Astrocyte of the cerebellum (primary cell): ENCODE measurements at places on chromosomes 4 and X.

DNA sequence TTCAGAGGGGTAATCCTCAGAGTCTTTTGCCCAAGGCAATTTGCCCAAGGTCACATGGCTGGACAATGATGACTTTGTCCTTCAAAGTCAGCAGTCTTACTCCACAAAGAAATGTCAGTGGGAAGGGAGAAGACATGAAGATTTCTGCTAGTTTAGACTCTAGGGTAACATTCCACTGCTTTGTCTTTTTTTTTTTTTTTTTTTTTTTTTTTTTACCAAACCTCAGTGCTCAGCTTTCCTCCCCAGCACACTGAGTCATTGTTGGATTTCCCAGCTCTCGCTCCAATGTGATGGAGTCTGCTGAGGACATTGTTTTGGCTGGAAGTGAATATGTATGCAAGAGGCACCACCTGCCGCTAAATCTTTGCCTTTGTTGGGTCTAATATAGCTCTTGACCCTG is 7.2 kb upstream of the C1QTNF7 start:
- peak; percentile 66 for DNase-seq

DNA sequence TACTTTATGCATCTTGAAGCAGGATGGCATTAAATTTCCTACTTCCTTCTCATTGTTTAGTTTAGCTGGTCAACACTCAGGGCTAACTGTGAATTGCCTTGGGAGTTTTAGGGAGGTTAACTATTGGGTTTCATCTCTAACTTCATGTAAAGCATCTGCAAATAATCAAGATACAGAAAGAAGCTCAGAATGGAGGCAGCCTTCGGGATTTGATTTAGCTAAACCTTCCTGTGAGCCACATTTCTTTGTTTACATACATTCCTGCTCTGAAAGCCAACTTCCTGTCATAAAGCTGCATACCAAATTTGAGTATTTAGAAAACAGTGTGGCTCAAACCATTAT is 131.7 kb upstream of the PCDH18 start:
- DNase-seq, result peak; percentile 43

GRCh38 chr4:98802770-98803198 is 126.1 kb downstream of the EIF4E start:
- DNase-seq, result no peak

GRCh38 chr4:176939445-176939844 is 146.7 kb upstream of the VEGFC start:
- no peak for DNase-seq

DNA sequence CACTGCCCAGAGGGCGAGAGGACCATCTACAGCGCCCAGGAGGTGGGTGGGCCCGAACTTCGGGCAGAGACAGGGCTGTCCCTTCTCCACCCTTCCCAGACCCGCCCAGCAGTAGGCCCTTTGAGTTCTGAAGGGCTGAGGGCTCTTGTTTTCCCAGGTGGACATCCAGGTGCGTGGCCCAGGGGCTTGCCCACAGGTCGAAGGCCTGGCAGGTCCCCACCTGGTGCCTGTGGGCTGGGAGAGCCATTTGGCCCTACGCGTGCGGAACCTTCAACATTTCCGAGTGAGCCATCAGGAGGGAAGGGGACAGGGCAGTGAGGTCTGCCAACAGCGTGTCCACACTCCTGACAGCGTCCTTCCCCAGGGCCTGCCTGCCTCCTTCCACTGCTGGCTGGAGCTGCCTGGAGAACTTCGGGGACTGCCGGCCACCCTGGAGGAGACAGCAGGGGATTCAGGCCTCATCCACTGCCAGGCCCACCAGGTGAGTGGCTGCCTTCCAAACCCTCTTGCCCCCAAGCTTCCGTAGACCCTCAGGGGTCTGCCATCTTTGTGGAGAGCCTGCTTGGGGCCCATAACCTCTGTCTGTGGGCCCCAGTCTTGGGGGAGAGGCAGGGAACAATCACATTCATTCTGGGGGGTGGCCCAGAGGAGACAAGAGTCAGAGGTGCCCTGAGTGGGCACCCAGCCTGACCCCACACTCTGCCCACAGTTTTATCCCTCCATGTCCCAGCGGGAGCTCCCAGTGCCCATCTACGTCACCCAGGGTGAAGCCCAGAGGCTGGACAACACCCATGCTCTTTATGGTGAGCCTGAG is 6.8 kb downstream of the PLXNB3 start:
- DNase-seq, result no peak

- no peak for DNase-seq
Observed at GRCh38 chr4:81504112-81505003, 32.7 kb upstream of the RASGEF1B start.

- no peak for DNase-seq
Observed at GRCh38 chr4:104905546-104905945, 241.1 kb upstream of the TET2 start.

- no peak for DNase-seq
Observed at GRCh38 chrX:47273011-47273730, 40.4 kb downstream of the USP11 start.

DNA sequence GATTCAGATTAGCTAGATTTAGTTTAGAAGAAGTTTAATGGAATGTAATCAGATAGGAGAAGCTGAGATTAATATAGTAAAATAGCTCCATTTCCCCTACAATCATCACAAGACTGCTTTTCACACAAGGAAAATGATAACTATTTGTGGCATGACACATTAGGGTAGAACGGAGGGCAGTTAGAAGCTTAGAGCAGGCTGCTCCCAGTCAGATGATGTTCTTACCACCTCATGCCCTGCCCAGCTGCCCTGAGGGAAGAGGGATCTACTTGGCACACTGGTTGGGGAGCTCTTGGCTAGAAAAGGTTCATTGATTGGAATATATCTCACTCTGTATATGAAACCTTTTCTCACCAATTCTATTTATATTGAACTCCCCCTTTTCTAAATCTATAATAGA is 180.7 kb upstream of the IL15 start:
- DNase-seq, result no peak

- peak; percentile 34 for DNase-seq
Observed at GRCh38 chr4:35934320-35934981, 309.9 kb downstream of the ARAP2 start.

DNA sequence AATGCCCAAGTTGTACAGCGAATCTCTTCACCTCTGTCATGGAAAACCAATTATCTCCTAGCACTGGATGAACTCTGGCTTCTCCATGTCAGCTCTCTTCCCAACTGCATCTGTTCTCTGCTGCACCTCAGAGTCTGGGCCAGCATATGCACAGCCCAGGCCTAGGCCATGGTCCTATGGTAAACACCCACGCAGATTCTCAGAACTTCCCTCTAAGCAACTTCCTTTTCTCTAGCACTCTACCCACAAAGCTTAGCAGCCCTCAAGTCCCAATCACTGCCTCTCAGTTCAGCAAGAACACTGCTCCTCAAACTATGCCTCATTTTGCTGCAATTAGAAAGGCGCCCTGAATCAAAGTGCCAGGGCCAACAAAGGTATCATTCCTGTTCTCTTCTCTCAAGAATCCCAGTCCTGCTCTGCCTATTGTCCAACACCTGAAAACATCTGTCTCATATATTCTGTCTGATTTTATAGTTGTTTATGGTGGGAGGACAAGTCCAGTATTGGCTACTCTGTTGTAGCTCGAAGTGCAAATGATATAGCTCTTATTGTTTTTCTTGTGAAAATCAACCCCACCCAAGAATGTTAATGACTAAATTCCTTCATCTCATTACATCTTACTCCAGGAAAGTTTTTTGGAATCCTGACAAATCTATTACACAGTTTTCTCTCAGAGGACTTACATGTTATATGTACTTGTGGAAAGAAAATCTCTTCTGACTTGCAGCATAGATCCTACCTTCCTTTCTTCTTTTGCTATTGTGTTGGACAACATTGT is 85.4 kb downstream of the DCHS2 start:
- DNase-seq, result no peak

- no peak for DNase-seq
Observed at GRCh38 chr4:57405359-57405758, 295.2 kb upstream of the IGFBP7 start.

GRCh38 chr4:159977907-159978617 is 875.2 kb downstream of the RAPGEF2 start:
- DNase-seq, result no peak

DNA sequence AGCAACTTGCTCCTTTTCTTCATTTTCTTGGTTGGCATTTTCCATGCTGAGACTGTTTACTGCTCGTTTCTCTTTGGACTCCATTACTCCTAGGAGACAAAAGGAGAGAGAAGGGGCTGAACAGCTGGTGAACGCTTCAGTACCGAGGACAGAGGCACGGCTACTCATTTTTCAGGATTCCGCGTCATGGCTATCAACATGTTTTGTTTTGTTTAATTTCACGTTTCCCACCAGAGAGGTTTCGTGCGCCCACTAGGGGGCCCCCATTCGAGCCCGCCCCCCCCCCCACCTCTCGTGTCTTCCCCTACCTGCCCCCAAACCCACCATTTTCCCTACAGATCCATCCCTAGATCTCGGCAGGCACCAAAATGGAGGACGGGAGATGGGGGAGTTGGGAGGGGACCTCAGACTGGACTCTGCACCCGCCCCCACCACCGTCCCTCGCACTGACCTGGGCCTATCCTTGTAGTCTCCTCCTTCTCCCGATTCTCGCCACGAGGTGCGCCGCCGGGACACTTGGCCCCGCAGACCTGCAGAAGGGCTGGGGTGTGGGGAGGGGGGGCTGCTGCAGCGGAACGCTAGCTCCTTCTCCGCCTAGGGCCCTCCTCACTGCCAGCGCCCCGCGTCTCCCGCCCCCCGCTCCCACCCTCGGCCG is 653 bp downstream of the BEX1 start:
- DNase-seq, result peak; percentile 18

DNA sequence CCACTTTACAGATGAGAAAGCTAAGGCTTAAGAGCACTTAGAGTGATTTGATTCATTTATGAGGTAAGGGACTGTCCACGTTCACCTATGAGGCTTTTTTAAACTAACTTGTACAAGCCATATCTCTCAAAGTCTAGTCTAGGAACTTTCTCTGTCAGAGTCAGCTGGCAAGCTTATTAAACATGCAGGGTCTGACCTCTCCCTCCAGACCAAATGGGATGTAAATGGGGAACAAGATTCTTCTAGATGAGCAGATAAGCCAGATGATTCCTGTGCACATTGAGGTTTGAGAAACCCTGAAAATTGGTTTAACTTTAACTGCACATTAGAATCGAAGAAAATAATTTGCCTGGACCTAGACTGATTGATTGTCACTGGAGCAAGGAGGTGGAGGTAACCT is 160.0 kb upstream of the SPRY1 start:
- no peak for DNase-seq

DNA sequence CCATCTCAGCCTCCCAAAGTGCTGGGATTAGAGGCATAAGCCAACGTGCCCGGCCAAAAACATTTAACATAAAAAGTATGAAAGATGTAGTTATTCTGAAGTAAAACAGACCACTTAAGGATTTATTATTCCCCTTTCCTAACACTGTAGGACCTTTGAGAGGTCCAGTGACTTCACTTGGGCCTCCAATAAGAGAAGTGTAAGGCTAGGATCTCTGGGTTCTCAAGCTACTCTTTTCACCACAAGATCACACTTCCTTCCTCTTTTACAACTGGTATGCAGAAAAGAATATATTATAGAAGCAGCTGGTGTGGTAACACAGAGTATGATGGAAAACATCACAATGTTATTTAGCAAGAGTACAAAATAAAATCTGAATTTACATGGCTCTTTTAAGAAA is 30.2 kb upstream of the CCNG2 start:
- no peak for DNase-seq

DNA sequence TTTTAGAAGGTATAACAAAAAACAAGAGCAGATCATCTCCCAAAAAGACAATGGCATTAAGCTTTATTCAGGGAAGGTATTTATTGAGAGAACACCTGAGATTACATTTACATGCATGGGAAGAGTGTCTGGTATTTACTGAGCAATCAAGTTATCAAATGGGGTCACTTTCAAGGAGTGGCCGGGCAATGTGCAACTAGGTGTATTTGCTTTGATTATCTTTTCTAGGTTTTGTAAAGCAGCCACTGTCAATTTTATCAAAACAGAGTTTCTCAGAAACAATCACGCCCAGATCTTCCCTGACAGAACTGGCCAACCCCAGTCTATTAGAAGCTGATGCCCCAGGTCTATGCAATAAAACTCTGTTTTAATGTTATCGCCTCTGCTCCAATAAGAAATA is 169.5 kb downstream of the GLRA2 start:
- DNase-seq, result no peak

DNA sequence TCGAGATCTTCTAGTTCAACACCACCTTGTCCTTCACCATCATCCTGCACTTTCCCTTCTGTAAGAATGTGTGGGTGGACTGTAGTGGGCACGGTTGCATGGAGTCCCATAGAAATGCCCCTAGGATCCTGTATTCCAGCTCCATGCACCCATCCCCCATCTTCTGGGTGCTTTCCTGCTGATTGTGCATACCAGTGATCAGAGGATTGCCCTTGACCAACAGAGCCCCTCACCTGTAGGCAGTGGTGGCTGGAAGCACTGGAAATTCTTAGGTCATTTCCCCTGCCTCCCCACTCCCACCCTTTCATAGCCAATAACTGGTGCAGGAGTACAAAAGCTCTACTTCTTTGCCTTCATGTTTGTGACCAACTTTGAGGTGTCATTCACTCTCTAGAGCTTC is 213.4 kb upstream of the ARSJ start:
- DNase-seq, result no peak

DNA sequence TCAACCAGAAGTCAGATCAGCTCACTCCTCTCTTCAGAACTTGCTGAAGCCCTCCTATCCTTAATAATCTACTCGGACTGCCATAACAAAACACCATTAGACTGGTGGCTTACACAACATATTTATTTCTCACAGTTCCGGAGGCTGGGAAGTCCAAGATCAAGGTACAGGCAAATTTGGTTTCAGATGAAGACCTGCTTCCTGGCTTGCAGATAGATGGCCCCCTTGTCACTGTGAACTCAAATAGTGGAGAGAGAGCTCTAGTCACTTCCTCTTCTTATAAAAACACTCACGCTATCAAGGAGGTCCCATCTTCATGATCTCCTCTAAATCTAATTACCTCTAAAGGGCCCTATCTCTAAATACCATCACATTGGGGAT is 125.1 kb downstream of the CAMK2D start:
- no peak for DNase-seq

DNA sequence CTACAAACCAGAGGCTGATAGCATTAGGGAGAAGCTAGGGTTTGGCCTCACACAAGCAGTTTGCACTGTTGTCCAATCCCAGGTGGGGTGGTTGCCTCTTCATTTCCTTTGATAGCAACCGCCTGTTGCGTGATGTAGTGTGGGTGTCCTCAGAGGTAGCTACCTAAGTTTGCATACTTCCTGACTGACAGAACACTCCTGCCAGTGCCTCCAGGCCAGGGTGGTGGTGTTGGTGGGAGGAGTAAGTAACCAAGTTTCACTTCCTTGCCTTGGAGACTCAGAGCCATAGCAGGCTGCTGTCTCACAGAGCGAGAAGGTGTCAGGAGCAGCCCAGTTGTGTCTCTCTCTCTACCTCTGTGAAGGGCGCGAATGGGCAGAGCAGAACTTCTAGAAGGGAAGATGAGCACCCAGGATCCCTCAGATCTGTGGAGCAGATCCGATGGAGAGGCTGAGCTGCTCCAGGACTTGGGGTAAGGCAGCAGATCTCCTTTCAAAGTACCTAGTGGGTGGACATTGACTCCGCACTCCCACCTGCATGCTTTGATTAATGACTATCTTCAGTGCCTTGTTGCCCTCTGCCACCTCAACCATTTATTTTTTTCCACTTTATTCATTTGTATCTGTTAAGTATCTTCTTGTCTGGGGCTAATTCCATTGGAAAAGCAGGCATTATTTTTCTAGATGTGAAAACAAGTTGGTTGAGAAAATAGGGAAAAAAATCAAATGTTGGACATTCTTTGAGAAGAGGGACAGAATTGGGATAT is at the start of gene DAPP1:
Gene DAPP1 (plus strand): TSS at position 283 of the 764 bp plus-strand sequence. CDS start 87 bp downstream, at position 370.
- no peak for DNase-seq

GRCh38 chr4:133096972-133097371 is 52.1 kb upstream of the PCDH10 start:
- no peak for DNase-seq
